ENCODE measurements at places on chromosomes 4 and X. TPM values are rescaled to one million over a fixed set of nuclear protein-coding genes. Genes with fewer than 3 reads are reported as not detected.

Gene ZAR1
- total RNA-seq = not detected

GRCh38 chrX:38305971-38306370 is 21.3 kb downstream of the RPGR start:
- H3K36me3 ChIP-seq = no peaks in the 10 kb centered on the region
- H3K4me3 ChIP-seq = no peak overlapping the region
- DNase-seq = no peak
- H3K4me1 ChIP-seq = no peaks in the 10 kb centered on the region
- H3K27ac ChIP-seq = no peak overlapping the region

GRCh38 chr4:185874516-185875230 is 62.7 kb upstream of the SORBS2 start:
- peak; percentile 52 for DNase-seq
- peaks cover 8% of the 10 kb centered on the region for H3K4me1 ChIP-seq
- 0 out of 2 replicates have a peak overlapping the region, but pooled peaks have one; percentile 2 for H3K27ac ChIP-seq
- no peaks in the 10 kb centered on the region for H3K36me3 ChIP-seq
- no peaks in the 10 kb centered on the region for H3K27me3 ChIP-seq

GRCh38 chr4:122900314-122900713 is 22.1 kb downstream of the NUDT6 start:
- DNase-seq = no peak
- no peaks in the 10 kb centered on the region for H3K27me3 ChIP-seq
- no peak overlapping the region for H3K4me3 ChIP-seq
- peak overlapping the region; percentile 43 for H3K27ac ChIP-seq
- peaks cover 66% of the 10 kb centered on the region for H3K4me1 ChIP-seq

Gene PRR32
- not detected for total RNA-seq

Gene PNCK
- not detected for total RNA-seq

DNA sequence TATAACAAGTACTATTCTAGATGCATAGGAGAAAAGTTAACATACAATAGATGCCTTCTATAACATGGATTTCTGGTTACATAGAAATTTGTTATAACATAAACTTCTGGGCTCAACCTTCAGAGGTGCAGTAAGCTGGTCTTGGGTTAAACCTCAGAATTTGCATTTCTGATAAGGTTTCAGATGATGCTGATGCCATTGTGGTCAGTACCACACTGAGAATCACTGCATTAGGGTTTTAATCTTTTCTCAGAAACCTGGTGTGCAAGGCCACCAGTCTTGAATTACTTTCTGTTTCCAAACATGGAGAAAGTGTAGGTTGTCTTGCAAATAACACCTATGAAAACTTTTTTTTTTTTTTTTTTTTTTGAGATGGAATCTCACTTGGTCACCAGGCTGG is 146.2 kb downstream of the SPOCK3 start:
- H3K36me3 ChIP-seq = no peaks in the 10 kb centered on the region
- no peaks in the 10 kb centered on the region for H3K27me3 ChIP-seq
- H3K4me3 ChIP-seq = no peak overlapping the region
- no peak for DNase-seq

GRCh38 chr4:89800012-89800516 is 36.9 kb downstream of the SNCA start:
- H3K4me3 ChIP-seq = no peak overlapping the region
- DNase-seq = peak; percentile 23
- no peaks in the 10 kb centered on the region for H3K4me1 ChIP-seq

DNA sequence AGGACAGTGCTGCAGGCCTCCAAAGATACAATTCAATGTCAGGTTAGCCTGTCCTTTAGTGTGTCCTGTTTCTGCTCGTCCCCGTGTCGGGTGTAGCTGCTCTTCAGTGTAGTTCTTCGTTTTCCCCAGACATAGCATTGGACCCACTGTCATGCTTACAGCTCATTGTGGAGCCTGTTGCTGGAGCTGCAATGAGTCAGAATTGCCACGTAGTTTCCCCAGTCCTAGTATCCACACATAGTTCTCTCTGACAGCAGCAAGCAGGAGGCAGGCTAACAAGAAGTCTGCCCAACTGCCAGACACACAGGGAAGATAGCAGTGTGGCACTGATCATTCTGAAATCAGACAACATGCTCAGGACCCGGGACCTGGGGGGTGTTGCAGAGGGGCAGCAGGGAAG is 49.2 kb downstream of the MOSPD2 start:
- H3K27ac ChIP-seq = peak overlapping the region; percentile 90
- DNase-seq = peak; percentile 88
- no peaks in the 10 kb centered on the region for H3K36me3 ChIP-seq
- no peak overlapping the region for H3K4me3 ChIP-seq

DNA sequence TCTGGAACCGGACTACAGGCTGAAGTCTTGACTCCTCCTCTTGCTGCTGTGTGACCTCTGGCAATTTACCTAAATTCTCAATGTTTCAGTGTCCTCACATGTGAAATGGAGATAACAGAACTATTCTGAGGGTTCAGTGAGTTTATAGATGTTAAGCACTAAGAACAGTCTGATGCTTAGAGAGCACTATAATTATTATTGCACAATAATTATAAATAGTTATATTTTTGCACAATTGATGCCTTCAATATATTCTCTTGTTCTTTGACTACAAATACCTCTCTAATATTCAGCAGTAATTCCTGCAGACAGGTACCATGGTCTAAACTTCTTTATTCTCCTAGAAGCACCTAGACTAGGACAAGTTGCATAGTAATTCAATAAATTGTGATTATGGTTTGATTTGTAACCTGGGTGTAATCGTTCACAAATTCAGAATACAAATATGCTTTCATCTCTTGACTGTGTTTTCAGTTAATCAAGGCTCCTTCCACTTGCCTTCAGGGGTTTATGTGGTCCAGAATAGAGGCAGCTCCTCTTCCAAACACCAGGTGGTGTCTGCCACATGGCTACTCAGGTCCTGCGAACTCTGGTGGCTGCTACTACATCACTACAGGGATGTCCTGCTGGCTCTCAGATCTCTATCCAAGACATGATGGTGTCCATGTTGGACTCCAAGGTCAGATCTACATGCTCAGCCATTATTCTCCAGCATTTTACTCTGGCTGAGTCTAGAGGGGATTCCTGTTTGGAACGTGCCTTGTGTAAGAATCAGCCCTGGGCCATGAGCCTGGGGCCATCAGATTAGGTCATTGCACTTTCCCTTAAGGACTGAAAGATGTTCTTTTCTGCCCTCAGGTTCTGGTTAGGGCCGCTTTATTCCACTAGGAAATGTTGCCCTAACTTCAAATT is 103.4 kb downstream of the QRFPR start:
- H3K27ac ChIP-seq = no peak overlapping the region
- peaks cover 21% of the 10 kb centered on the region for H3K4me1 ChIP-seq
- peak; percentile 39 for DNase-seq
- H3K36me3 ChIP-seq = no peaks in the 10 kb centered on the region

Gene ANXA3
- 1.1 TPM for total RNA-seq

Gene PDE5A
- 13.8 TPM for total RNA-seq

DNA sequence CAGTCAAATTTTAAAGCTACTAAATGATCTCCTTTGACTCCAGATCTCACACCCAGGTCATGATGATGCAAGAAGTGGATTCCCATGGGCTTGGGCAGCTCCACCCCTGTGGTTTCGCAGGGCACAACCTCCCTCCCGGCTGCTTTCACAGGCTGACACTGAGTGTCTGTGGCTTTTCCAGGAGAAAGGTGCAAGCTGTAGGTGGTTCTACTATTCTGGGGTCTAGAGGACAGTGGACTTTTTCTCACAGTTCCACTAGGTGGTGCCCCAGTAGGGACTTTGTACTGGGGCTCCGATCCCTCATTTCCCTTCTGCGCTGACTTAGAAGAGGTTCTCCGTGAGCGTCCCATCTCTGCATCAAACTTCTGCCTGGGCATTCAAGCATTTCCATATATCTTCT is 845.2 kb downstream of the PCDH18 start:
- no peaks in the 10 kb centered on the region for H3K4me1 ChIP-seq
- H3K27ac ChIP-seq = no peak overlapping the region
- no peaks in the 10 kb centered on the region for H3K36me3 ChIP-seq
- DNase-seq = no peak
- no peaks in the 10 kb centered on the region for H3K27me3 ChIP-seq

Gene SHISA3
- total RNA-seq = not detected

DNA sequence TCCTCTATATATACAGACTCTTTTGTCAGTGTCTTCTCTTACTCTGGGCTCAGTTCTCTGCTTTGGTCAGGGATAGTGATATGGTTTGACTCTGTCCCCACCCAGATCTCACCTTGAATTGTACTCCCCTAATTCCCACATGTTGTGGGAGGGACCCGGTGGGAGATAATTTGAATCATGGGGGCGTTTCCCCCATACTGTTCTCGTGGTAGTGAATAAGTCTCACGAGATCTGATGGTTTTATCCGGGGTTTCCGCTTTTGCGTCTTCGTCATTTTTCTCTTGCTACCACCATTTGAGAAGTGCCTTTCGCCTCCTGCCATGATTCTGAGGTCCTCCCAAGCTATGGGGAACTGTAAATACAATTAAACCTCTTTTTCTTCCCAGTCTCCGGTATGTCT is 144.4 kb downstream of the GLUD2 start:
- H3K27ac ChIP-seq = no peak overlapping the region
- no peaks in the 10 kb centered on the region for H3K4me1 ChIP-seq
- DNase-seq = no peak

Gene NPY1R
- not detected for total RNA-seq

- H3K27ac ChIP-seq = peak overlapping the region; percentile 58
- H3K27me3 ChIP-seq = no peaks in the 10 kb centered on the region
Observed at GRCh38 chr4:125728568-125728967, 413.8 kb downstream of the FAT4 start.

DNA sequence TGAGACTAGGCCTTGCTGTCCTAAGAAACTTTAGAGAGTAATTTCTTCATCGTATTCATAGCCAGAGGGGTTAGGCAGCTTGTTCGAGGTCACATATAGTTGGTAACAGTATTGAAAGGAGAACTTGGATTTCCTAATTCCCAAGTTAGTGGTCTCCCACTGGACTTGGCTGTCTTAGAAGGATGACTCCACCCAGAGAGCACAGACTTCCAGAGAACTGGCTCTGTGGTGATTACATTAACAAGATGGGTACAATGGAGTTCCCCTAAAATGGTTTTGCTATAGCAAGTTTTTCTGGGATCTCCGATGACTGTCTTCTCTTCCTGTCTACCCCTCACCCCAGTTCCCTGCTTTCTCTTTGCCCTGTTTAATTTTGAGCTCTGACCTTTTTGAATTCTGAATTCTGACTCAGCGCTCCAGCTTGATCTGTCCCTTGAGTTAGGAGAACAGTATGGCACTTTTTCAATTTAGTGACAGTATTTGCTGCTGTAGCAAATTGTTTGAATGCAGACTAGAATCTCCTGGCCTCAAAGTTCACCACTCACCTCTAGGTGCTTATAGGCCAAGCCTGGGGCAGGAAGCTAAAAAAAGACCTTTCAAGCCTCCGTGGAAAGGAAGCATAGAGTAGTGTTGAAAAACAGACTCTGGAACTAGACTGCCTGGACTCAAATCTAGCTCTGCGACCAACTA is 6.9 kb downstream of the MSN start:
- no peaks in the 10 kb centered on the region for H3K36me3 ChIP-seq
- H3K27me3 ChIP-seq = no peaks in the 10 kb centered on the region
- peaks cover 86% of the 10 kb centered on the region for H3K4me1 ChIP-seq
- peak; percentile 51 for DNase-seq
- H3K4me3 ChIP-seq = peak overlapping the region; percentile 40
- peak overlapping the region; percentile 86 for H3K27ac ChIP-seq

GRCh38 chr4:14857981-14858380 is 144.3 kb upstream of the CPEB2 start:
- no peak overlapping the region for H3K27ac ChIP-seq
- H3K4me1 ChIP-seq = peaks cover 25% of the 10 kb centered on the region

Gene C4orf36
- not detected for total RNA-seq

GRCh38 chr4:53703267-53703655 is 112.0 kb upstream of the LNX1 start:
- H3K27ac ChIP-seq = peak overlapping the region; percentile 64
- H3K4me1 ChIP-seq = peaks cover 24% of the 10 kb centered on the region
- H3K4me3 ChIP-seq = no peak overlapping the region

All from GM23248 (cell line).